ENCODE measurements at places on chromosomes 2 and 18.

DNA sequence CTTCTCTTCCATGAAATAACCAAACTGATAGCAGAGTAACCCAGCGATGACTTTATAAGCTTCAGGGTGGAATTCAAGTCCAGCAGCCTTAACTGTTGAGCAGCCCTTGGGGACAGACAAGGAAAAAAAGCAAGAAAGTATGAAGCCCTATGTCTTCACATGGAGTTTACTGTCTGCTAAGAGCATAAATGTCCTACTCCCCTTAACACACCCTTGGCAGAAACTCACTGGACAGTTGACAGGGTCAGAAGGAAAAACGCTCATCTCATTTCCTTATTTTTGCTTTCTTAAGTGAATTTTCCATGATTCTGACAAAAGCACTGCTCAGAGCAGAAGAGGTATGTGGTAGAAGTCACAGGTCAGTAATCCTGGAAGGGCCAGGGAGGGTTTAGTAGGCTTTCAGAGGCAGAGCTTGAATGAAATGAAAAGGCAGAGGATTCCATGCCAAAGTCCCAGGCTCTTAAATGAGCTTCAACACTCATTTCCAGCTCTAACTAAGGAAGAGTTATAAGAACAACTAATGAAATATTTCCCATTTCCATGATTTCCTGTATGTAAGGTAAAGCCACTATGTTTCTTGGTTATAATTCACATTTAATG is 683.3 kb upstream of the KLHL29 start:
- no peak for DNase-seq

GRCh38 chr2:98446850-98447249 is 2.2 kb downstream of the INPP4A start:
- DNase-seq, result no peak

DNA sequence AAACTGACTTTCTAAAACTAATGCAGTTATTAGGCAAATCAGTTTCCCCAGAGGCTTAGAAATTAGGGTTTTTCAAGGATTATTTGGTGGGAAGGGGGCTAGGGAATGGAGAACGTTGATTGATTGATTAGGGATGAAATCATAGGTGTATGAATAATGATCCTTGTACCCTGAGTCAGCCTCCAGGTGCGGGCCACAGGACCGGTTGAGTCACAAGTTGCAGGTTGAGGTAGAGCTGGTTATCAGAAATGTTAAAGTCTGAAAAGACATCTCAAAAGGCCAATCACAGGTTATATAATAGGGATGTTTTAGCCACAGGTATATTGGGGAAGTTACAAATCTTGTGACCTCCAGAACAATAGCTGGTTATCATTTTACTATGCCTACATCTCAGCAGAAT is 341.8 kb upstream of the GULP1 start:
- DNase-seq, result no peak

DNA sequence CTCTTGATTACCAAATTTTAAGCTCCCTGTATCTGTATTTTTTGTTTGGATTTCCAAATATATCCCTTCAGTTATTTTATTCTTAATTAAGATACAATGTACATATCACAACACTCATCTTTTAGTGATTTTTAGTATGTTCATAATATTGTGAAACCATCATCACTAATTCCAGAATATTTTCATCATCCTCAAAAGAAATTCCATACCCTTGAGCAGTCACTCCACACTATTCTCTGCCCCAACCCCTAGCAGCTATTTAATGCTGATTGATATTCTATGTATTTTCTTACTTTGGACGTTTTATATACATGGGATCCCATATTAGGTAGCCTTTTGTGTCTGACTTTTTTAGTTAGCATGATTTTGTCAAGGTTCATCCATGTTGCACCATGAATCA is 127.4 kb upstream of the SLC8A1 start:
- no peak for DNase-seq

DNA sequence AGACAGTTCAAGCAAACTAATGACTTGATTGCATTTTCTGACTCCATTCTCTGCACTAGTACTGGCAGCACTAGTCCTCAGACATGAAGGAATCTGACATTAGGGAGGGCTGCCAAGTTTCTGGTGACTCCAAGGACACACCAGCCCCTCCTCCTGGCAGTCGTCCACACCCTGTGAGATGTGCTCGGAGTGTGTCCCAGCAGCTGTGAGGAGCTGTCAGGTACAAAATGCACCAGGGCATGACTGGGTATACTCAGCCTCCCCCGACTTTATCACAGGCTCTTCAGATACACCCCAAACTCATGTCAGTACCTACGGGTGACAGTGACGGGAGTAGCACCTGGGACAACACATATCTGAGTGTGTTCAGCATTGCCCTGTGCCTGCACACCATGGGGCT is 43.1 kb downstream of the EDAR start:
- DNase-seq, result no peak

GRCh38 chr18:10422731-10423130 is 31.7 kb upstream of the APCDD1 start:
- DNase-seq, result no peak

DNA sequence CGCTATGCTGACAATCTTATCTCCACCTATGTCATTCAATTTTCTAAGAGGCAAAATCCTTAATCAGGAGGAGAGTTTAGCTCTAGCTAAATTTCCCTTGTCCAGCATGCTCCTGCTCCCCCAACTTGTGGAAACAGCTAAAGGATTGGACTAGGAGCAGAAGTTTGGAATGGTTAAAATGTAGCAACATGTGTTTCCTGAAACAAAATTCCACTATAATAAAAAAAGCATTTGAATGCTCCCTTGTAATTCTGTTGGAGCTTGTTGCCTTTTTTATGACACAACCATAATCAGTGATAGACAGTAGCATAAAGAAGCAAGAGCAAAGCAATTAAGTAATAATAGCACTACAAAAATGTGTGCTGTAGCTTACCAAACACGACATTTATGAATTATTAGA is 6.9 kb downstream of the ACTR3 start:
- DNase-seq, result no peak

DNA sequence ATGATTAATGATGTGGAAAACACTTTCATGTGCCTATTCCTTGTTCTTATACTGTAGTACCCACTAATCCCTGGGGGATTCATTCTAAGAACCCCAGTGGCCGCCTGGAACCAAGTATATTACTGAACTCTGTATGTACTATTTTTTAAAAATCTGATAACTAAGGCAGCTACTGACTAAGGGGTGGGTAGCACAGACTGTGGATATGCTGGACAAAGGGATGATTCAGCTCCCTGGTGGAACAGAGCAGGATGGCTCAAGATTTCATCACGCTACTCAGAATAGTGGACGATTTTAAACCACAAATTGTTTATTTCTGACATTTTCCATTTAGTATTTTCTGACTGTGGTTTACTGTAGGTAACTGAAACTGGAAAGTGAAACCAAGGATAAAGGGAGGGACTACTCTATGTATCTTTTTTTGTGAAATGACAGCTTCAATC is 41.8 kb upstream of the CDC42EP3 start:
- peak; percentile 6 for DNase-seq

DNA sequence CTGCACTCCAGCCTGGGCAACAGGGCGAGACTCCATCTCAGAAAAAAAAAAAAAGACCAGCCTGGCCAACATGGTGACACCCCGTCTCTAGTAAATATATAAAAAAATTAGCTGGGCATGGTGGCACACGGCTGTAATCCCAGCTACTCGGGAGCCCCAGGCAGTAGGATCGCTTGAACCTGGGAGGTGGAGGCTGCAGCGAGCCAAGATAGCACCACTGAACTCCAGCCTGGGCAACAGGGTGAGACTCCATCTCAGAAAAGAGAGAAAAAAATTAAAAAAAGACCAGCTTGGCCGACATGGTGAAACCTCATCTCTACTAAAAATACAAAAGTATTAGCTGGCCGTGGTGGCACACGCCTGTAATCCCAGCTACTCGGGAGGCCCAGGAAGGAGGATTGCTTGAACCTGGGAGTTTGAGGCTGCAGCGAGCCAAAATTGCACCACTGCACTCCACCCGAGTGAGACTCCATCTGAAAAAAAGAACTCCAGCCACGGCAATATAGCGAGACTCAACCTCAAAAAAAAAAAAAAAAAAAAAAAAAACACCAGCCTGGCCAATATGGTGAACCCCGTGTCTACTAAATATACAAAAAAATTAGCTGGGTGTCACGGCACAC is 346.1 kb upstream of the PLGLB2 start:
- no peak for DNase-seq

DNA sequence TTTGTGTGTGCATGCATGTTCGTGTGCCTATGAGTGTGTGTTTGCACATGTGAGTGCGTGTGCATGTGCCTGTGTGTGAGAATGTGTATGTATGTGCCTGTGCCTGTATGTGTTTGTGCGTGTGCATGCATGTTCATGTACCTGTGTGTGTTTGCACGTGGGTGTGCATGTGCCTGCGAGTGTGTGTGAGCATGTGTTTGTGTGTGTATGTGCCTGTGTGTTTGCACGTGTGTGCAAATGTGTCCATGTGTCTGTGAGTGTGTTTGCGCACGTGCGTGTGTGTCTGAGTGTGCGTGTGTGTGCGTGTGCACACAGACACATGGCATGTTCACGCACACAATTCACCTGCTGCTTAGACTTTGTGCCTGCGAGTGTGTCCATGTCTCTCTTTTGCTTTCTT is 853.5 kb upstream of the SALL3 start:
- DNase-seq, result no peak

DNA sequence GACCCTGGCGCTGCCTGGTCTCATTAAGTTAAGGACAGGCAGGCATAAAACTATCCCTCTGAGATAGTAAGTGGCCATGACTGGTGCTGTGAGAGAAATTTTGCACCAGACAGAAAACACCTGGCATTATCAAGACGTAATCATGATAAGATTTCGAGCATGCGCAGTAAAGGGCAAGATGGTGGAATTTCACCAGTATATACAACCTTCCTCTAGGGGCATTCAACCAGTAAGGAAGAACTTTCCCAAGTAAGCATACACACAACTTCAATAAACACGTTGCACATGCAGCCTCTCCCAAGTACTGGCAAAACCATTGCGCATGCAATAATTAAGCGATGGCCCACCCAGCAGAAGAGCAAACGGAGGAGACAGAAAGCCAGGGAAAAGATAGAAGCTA is 1376.4 kb upstream of the CRIM1 start:
- no peak for DNase-seq

DNA sequence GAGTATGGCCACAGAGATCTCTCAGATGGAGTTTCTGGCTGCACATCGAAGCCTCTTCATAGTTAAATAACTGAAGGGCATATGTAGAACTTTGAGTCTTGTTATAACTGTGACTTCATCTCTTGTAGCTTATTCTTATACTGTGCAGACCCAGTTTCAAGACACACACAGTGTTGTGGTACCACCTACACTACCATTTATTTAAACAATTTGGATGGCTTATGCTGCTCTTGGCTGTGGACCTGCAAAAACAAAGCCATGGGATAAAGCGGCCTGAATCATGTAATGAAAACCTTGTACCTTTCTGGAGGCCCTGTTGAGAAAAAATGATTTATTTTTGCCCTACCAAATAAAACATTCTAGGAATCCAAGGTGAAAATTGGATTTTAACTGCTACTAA is 262.8 kb upstream of the RASGRP3 start:
- no peak for DNase-seq

DNA sequence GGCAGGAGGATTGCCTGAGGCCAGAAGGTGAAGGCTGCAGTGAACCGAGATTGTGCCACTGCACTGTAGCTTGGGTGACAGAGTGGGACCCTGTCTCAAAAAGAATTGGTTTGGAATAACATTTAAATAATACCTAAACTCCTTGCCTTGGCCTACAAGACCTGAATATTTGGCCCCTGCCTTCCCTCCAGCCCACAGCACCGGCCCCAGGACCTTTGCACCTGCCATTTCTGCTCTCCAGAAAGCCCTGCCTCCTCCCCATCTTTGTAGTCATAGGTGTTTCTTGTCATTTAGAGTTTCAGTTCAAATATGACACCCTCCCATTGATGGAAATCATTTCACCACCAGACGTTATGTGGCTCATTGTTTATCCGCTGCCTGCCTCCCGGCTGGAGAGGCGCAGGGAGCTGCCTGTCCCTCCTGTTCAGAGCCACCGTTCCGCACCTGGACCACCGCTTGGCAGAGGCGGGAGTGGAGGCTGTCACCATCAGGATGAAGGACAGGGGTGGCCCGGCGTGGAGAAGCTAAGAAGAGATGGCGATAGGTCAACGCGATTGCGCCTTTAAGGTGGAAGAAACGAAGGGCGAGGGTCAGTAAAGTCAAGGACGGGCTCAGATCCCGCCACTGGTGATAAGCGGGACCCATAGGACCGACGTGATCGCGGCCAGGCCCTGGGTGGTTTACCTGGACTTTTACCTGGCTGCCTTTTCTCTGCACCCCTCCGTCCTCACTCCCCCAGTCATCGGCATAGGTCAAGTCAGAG is 638 bp upstream of the LPIN1 start:
- DNase-seq, result no peak

DNA sequence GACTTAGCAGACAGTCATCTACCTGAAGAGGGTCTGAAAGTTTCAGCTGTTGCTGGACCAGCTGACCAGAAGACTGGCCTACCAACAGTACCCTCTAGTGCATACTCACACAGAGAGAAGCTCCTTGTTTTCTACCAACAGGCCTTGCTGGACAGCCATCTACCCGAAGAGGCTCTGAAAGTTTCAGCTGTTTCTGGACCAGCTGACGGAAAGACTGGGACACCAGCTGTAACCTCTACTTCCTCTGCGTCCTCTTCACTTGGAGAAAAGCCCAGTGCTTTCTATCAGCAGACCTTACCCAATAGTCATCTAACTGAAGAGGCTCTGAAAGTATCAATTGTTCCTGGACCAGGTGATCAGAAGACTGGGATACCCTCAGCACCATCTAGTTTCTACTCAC is 63.2 kb downstream of the ALMS1 start:
- no peak for DNase-seq

GRCh38 chr2:36881816-36882215 is 84.5 kb downstream of the STRN start:
- no peak for DNase-seq

GRCh38 chr2:178309541-178309940 is 115.2 kb downstream of the OSBPL6 start:
- no peak for DNase-seq

- DNase-seq, result no peak
Observed at GRCh38 chr2:217023611-217024010, 163.7 kb upstream of the TNP1 start.

DNA sequence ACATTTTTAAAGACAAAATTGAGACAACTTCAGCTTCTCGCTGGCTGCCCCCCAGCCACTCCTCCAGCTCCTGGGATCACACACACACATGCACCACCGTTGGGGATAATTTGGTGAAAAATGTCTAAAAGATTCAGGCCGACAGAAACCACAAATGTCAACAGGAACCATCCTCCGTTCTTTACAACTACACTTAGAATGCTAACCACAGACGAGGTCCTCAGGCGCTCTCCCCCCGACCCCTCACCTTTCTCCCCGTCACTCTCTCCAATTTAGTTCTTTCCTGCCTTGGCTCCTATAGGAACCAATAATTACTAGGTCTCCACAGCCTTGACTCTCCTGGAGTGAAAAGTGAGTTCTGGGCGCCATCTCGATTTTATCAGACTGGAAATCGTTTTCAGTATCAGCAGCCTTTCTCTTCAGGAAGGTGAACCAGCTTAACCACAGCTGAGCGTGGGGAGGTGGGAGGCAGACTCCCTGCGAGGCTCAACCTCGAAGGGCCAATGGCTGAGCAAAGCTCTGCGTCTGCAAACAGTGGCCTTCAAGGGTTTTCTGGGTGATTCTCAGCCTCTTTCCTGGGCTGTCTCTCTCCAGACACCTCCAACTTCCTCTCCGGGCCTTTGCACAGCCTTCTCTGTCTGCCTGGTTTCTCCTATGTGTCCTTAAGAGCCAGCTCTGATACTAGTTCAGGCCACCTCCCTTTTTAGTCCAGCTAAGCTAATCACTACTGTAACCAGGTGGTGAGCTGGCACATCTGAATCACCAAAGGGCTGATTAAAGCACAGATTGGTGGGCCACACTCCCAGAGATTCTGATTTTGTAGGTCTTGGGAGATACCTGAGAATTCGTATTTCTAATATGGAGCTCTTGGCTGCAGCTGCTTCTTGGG is 115.7 kb upstream of the COPS8 start:
- DNase-seq, result no peak

All from germinal center (tissue), 1 donor.